HS-5 (cell line): ENCODE measurements at places on chromosomes 13 and 19.
A peak's percentile ranks its signal among the peaks of the same experiment; 100 is the strongest.

- DNase-seq: no peak
Observed at GRCh38 chr13:86633346-86633745, 834.1 kb upstream of the SLITRK6 start.

- no peak for DNase-seq
Observed at GRCh38 chr13:43305416-43305815, 282.0 kb downstream of the DNAJC15 start.

GRCh38 chr19:44367024-44367423, 10.5 kb upstream of the ZNF112 start:
- no peak for DNase-seq

GRCh38 chr19:47157431-47158321, 27.0 kb downstream of the SAE1 start:
- no peak for DNase-seq

GRCh38 chr13:49584771-49585182, 581 bp downstream of the RCBTB1 start:
- DNase-seq: no peak

- DNase-seq: peak; percentile 18
Observed at GRCh38 chr19:4304538-4305256, at the start of gene FSD1. Gene FSD1 (plus strand): TSS chr19:4304598. CDS start chr19:4304747, 149 bp downstream.

GRCh38 chr19:33628921-33629825, 7.4 kb downstream of the CHST8 start:
- no peak for DNase-seq

DNA sequence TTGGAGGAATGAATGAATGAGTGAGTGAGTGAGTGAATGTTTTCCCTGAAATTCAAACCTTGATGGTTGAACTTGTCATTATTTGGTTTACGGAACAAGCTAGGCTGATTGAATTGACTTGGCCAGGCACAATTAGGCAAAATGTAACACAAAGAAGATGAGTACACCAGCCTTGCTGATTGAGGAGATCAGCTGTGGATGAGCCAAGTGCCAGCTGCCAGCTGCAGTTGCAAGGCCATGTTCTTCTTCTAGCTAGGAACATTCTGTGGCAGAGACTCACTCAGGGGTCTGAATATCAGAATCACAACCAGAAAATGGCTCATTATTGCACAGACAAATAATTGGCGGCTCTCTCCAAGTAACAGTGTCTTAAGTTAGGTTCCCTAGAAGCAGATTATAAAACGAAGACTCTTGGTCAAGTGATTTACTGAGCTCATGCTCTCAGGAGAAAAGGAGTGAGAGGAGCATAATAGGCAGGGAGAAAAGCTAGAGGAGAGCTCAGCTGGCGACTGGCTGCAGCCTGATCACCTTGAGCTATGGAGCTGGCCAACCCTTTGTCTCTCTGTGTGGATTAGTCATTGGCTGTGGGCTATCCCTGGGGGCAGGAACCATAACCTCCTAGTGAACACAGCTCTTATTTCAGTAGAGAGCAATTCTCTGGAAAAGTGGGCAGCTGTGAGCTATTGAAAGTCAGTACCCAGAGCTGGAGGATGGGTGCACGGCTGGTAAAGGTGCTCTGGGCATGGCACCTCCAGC, 225.3 kb upstream of the SERP2 start:
- no peak for DNase-seq

DNA sequence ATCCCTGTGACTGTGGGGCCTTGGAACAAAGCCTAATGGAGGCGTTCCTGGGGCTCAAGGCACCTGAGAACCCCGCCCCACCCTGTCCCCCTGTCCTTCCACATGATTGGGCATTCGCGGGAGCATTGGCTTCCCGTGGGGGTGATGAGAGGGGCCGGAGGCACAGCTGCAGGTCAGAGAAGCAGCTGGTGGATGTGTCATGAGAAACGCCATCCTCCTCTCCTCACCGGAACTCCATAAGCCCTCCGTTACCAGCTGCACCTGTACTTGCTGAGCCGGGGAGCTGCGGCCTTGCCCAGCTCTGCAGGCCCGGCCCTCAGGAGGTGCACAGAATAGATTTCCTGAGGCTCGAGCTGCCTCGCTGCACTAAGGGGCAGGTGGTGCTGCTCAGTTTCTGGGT, 42.0 kb downstream of the CAPN12 start:
- no peak for DNase-seq

DNA sequence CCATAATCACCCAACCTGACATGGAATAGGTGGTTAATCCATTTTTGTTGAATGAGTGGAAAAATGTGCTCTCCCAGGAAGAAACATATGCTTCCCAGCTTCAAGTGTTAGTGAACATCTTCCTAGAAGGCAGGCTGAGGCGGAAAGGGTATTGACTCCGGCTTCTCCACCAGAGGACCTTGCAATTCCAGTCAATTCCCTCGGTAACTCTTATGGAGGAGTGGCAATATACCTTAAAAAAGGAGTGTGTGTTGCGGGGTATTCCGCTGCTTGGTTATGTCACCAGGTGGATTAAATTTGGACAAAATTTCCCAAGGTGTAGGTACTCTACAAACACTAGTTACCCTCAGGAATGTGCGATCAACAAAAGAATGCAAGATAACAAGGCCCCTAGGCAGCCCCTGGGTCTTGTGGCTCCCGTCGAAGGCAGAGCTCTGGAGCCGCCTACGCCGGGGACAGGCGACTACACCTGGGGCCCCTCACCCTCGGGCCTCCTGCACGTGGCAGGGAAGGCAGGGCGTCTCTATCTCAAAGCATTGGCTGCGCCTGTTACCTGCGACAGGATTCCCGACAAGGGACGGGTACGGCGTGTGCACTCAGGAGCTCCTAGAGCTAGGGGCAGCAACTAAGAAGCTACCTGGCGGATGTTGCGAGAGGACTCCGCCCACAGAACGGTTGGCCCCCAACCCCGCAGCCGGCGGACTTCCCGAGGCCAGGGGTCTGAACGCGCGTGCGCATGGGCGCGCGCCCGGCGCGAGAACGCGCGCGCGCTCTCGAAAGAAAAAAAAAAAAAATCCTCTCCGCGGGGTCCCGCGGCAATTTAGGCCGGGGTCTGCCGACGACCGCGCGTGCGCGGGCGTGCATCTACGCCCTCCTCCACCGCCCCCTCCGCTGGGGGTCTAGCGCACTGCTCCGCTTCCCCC, at the start of gene WDR87:
WDR87 (minus strand) TSS at position 649 of the 923 bp plus-strand sequence. CDS start 8,355 bp downstream, outside the sequence.
- no peak for DNase-seq

DNA sequence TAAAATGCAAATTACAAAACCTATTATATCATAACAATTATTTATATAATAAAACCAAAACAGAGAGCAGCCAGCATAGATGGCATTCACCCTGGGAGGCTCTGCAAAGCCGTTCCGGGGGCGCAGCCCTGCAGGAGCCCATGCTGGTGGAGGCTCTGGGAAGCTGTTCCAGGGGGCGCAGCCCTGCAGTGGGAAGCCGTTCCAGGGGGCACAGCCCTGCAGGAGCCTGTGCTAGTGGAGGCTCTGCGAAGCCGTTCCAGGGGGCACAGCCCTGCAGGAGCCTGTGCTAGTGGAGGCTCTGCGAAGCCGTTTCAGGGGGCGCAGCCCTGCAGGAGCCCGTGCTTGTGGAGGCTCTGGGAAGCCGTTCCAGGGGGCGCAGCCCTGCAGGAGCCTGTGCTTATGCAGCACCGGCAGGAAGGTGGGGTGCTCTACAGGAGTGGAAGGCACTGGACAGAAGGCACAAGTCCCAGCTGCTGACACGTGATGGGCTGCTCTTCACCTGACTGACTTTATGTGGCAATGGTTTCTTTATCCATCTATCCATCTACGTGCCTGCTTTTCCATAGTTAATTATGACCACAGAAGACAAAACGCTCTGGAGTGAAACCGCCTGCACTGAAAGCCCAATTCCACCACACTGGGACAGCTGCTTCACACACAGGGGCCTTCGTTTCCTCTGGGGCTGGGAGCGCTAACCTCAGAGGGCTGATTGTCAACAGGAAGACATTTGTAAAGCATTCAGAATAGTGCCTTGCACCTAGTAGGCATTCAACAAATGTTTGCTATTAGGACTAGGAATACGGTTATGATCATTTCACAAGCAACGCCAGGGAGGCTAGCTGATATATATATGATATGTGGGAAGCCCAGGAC, 23.7 kb downstream of the PCID2 start:
- no peak for DNase-seq

DNA sequence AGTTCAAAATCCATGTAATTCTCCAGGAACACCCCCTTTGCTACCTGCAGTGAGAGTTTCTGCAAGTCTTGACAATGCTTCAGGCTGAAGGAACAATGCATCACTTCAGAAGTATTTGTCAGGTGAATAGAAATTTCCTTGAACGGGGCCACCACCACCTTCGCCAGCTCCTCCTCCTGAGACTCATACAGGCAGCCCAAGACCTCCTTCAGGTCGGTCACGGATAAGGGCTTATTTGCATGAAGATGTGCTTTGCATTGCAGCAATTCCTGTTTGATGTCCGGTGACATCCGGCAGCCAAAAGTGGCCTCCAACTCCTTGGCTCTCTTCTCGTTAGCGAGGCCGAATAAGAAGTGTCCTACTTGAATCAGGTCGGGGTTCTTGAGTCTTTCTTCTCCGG, 8.4 kb downstream of the NLRP7 start:
- DNase-seq: no peak

GRCh38 chr13:30340331-30341250, 33.2 kb upstream of the KATNAL1 start:
- peak; percentile 46 for DNase-seq

DNA sequence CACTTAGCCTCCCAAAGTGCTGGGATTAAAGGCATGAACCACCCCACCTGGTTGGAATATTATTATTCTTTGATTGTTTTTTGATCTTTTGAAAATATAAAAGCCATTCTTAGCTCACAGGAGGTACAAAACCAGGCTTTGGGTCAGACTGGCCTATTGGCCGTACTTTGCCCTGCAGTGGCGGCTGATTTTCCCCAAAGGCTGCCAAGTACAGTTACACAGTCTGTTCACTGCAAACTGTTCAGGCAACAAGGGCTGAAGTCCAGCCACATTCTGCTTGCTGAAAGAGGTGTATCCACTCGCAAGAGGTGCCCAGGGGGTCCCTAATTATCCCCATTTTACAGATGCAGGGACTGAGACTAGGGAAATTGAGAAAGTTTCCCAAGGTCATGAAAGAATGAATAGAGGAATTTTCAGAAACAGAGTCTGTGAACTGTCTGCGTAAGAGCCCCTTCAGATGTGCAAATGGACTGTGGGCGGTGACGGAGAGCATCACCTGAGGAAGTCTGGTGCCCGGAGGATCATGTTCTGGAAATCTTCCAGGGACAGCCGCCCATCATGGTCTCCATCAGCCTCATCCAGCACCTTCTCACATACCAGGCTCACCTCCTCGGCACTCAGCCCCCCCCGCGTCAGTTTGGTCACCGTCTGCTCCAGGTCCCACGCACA, 9.0 kb downstream of the CIB3 start:
- DNase-seq: no peak

GRCh38 chr13:41696163-41697003, 239.0 kb downstream of the RGCC start:
- DNase-seq: peak; percentile 50

- DNase-seq: no peak
Observed at GRCh38 chr13:110538632-110539031, 22.9 kb downstream of the RAB20 start.

GRCh38 chr19:16089010-16089846, 12.9 kb downstream of the TPM4 start:
- no peak for DNase-seq

DNA sequence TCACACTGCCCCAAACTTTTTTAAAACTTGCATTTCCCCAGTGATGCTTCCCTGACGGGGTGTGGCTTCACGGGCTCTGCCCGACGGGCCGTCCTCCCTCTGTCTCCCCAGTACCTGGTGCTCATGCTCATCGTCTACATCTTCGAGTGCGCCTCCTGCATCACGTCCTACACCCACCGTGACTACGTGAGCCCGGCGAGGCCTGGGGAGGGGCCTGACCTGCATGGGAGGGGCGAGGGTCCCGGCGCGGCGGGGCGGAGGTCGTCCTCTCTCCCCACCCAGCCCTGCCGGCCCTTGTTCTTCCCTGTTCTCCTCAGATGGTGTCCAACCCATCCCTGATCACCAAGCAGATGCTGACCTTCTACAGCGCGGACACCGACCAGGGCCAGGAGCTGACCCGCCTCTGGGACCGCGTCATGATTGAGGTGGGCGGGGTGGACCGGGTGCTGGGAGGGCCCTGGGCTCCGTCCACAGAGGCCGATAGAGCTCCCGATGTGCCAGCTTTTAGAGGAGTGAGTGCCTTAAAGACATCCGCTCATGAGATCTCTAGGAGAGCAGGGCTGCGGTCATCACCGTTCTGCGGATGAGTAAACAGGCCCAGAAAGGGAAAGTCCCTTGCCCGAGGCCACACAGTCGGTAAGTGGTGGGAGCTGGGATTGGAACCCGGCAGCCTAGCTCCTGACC, 6.9 kb downstream of the UPK1A start:
- DNase-seq: peak; percentile 42

GRCh38 chr19:8352134-8352827, 9.2 kb upstream of the KANK3 start:
- DNase-seq: no peak

GRCh38 chr13:98506728-98507230, 70.1 kb downstream of the STK24 start:
- DNase-seq: no peak

GRCh38 chr19:15197275-15197941, 3.4 kb downstream of the NOTCH3 start:
- DNase-seq: no peak

GRCh38 chr19:35153701-35154524, 622 bp upstream of the FXYD5 start:
- no peak for DNase-seq

GRCh38 chr13:97030705-97031452, 36.6 kb upstream of the OXGR1 start:
- no peak for DNase-seq
